ENCODE measurements at places on chromosomes 1 and 21.

- DNase-seq: no peak
Measured at GRCh38 chr21:31395268-31395667, 51.2 kb upstream of the TIAM1 start.

DNA sequence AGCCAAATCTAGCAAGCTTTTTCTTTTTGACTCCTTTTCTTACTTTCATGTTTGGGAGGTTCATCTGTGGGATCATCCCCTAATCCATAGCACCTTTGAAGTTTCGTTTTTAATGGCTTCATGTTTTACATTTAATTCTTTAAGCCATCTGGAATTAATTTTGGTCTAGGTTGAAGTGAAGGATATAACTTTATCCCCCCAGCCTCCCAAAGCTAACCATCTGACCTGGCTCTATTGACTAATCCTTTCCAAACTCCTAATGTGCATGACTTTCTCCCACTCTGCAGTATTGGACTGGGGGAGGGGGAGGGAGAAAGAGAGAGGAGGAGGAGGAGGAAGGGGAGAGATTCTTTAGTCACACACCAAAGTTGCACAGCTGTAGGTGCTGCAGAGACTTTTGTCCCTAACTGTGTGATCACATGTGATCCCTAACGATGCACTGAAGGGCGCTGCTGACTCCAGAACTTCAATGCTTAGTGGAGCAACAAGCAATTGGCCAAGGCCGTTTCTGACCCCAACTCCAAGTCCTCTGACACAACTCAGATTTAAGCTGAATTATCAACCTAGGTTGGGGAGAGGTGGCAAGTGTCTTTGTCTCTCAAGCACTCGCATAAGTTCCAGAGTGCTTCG, 191.6 kb downstream of the HUNK start:
- no peak for DNase-seq

DNA sequence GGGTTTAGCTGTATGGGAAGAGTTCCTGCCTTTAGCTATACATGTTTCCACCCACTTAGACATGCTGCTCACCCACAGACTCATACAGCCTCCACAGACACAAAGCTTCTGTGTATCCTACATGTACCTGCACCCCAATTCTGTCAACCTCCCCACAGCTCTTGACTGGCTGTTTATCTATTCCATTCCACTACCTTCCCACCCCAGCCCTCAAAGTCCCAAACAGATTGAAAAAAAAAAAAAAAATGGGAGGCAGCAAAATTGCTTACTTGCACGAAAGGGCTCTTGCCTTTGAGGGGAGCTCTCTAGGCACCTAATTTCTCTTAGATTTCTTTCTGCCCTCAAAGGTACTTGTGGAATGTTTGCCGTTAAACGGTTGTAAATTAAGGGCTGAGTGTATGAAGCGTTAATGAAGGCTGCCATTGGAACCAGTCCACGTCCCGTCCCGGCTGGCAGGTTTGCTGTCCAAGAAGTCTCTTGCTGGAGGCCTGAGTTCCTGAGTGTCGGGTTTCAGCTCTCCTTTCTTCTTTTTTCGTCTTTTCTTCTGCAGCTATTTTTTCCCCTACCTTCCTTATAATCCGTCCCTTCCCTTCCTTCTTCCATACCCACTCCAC, 43.6 kb downstream of the PBX1 start:
- no peak for DNase-seq

- DNase-seq: no peak
Measured at GRCh38 chr1:233971753-233972152, 67.3 kb downstream of the SLC35F3 start.

DNA sequence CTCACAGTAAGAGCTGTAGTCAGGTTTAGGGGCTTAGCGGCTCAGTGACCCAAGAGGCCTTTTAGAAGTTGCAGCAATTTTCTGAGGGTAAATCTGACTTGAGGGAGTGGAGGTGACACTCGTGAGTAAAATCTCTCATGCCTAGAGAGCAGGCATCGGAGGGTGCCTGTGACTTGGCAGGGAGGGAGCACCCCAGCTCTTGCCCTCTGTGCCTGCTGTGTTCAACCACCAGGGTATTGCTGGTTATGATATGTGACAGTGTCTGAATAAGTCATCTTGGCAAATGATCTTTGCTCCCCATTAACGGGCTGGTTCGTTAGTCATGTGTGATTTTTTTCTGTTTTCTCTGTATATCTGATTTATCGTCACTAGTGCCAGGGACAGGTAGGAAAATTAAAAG, 5.9 kb downstream of the MAN1C1 start:
- DNase-seq: no peak

DNA sequence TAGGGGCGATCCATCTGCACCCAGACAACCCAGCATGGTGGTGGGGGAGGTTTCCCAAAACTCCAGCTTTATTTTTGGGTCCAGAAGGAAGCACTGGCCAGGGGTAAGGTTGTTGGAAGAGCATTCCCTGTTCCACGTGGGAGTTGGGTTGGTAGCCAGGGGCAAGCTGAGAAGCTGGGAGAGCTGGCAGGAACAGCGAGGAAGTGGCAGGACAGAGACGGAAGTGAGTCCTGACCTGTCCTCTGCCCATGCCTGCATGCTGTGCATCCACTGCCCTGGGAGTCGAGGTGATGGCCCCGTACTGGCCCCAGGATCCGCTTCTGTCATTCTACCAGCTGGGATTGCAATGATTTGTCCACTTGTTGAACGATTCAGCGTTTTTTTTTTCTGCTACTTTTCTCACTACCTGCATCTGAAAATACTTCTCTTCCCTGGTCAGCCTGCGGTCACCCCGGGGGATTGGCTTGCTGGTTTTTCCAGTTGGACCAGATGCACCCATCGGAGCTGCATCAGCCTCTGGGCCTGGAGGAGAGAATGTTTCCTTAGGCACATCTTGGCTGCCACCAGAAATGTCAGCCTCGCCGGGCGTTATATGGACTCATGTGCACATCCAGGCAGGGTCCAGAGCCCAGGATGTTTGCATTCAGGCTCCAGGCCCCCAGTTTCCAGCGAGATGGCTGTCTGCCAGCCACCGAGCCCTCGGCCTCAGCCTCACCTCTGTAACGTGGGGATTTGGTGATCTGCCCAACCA, 28.3 kb upstream of the TMPRSS2 start:
- no peak for DNase-seq

GRCh38 chr1:244052016-244052727, 1.1 kb downstream of the ZBTB18 start:
- DNase-seq: no peak

DNA sequence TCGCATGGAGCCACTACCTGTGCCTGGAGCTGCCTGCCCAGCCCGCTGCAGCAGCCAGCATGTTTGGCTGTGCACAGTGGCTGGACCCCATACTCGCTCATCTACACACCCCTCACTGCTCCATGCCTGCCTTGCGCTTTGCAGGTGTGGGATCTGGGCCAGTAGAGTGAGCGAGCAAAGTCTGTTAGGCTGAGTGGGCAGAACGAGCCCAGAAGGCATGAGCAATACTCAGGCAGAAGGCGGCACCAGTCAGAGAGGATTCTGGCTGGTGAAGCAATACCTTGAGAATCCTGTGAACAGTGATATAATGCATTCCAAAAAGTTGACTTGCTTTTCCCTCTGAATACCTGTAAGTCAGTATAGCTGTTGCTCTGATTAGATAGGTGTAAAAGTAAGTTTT, 816.4 kb downstream of the KCNT2 start:
- DNase-seq: no peak

- DNase-seq: no peak
Measured at GRCh38 chr1:182191381-182192115, 130.0 kb upstream of the ZNF648 start.

DNA sequence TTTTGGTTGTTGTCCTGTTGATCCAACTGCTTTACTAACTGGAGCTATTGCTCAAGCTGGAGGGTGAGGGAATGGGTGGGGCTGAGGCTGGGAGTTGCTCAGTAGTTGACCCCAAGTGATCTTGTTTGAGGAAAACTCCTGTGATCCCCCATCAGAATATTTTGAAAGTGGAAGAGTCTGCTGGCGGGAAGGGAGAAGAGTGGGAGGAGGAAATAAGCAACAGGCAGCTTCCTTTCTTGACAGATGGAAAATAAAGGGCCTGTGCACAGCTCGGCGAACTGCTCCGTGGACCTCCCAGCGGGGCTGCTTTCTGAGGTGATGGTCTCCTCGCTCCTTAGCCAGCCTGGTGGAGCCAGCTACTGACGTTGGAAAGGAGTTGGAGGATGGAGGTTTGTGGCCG, 199.1 kb upstream of the LMO4 start:
- DNase-seq: no peak

DNA sequence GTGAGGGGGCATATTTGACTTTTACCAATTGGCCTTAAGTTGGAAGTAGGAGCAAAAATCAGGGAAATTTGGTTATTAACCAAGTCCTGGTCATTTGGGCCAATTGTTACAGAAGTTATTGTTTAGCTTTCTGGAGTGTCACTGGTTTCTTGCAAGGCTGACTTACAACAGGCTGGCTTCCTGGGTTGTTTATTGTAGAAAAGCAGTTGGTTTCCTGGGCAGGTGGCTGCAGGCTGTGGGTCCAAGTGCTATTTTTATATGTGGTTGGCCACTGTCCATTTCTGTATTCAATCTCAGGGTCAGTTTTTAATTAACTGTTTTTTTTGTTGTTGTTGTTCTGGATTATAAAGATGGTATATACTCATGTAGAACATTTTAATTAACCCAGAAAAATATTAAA, 174.1 kb downstream of the KCNJ6 start:
- no peak for DNase-seq

DNA sequence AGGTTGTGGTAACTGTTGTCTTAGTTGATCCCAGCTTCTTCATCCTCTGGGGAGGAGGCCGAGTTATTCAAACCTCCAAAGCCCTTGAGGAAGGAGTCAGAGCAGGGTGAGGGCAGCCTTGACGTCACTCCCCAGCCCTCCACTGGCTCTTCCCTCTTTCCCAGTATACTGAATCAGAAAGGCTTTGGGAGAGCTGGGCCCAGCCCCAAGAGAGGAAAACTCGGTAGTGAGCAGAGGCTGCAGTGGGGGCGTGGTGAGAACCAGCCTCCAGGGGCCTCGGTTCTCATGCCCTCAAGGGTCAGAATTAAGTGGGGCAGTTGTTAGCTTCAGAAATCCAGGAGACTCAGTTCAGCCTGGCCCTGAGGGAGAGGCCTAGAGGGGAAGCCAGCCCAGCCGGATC, 1.8 kb upstream of the GJA4 start:
- DNase-seq: no peak

DNA sequence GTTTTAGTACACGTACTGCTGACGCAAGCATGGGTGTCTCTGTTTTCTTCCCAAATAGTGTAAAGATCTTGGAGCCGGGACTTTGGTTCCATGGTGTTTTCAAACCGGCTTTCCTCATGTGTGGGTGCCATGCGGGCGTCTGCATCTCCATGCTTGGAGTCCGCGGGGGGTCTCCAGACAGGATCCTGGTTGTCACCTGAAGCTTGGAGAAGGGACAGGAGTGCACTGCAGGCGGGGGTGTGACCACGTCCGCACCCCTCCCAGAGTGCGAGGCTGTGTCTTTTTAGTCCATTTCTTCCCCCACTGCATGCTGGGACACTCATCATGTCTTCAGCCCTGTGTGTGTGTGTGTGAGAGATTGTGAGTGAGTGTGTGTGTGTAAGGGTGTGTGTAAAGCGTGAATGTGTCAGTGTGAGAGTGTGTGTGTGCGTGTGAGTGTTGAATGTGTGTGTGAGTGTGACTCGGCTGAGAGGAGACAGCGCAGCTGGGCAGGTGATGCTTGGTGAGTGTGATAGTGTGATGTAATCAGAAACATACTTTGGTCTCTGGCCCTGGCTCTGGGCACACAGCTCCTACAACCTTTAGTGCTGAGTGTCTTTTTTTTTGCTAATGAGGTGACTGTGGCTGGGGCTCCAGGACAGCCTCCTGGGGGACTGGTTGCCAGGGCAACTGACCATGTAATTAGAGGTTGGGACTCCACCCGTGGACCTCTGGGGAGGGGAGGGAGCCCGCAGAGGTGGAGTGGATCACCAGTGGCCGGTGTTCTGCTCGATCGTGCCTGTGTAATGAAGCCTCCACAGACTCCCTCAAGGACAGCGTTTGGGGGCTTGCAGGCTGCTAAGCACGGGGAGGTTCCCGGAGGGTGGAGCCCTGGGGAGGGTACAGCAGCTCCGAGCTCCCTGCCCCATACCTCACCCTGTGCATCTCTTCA, 55.1 kb downstream of the AGPAT3 start:
- no peak for DNase-seq

DNA sequence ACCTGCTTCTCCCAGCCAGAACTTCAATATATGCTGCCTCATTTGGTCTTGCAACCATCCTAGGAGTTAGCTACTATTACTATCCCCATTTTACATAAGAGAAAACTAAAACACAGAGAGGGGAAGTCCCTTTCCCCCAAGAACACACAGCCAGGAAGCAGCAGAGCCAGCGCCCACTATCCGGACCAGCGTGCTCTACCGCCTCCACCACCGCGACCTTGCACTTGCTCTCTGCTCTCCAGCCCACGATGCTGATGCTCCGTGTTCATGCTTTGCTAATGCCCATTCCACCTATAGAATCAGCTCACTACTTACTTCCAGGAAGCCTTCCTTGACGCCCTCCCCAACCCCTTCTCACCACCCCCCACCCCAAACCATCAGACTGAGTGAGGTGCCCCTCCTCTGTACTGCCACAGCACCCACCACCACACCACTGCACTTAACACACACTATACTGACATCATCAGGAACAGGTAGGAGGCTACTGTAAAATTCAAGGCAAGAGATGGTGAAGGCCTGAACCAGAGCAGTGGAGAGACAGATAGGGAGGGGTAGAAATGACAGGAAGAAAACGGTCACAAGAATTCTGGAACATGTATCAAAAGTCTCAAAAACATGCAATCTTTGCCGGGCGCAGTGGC, 9.4 kb downstream of the TMEM53 start:
- DNase-seq: no peak

DNA sequence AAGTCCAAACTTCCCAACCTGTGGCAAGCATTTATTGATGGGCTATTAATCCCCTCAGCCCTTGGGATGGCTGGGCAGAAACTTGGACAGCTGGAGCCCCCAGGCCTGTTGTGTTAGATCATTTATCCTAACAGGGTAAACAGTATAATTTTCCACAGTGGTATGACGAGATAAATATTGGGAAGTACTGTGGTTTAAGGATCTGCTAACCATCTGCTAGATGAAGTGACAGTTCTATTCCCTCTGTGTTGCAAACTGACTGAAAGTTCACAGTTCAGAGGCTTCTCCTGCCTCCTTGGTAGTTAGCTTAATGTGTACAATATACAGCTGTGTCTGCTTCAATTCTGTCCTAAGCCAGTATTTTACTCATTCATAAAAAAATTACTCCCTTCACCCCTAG, 127.5 kb upstream of the CHODL start:
- DNase-seq: no peak

Data from hematopoietic multipotent progenitor cell treated with erythropoietin and hydrocortisone succinate and interleukin-3 and kit ligand, for 15 days (in vitro differentiated cells).